Activated CD4-positive, alpha-beta T cell treated with anti-CD3 and anti-CD28 coated beads, Interleukin-2, amount 50 U/mL, for 48 hours (primary cell): ENCODE measurements at places on chromosomes 11 and 22.

- DNase-seq = no peak
Measured at GRCh38 chr11:70671083-70671482, 272.8 kb downstream of the CTTN start.

DNA sequence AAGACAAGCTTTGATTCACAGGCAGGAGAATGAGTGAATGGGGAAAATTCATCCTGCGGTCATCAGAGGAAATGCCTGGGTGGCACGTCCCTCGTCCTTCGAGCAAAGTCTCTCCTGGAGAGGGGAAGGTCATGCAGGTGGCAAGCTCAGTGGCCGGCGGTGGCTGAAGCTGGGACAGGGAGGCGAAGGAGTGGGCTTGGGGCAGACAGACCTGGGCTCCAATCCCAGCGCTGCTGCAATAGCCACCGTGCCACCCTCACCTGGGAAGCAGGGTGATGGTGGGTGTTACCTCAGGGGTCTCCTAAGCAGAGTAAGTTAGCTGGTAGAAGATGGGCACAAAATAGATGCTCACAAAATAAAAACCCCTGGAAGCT lies 22.4 kb upstream of the CACNG2 start:
- no peak for DNase-seq

GRCh38 chr11:96186806-96187205 lies 156.2 kb downstream of the MAML2 start:
- no peak for DNase-seq

GRCh38 chr11:87779276-87780067 lies 395.8 kb downstream of the RAB38 start:
- DNase-seq = no peak

DNA sequence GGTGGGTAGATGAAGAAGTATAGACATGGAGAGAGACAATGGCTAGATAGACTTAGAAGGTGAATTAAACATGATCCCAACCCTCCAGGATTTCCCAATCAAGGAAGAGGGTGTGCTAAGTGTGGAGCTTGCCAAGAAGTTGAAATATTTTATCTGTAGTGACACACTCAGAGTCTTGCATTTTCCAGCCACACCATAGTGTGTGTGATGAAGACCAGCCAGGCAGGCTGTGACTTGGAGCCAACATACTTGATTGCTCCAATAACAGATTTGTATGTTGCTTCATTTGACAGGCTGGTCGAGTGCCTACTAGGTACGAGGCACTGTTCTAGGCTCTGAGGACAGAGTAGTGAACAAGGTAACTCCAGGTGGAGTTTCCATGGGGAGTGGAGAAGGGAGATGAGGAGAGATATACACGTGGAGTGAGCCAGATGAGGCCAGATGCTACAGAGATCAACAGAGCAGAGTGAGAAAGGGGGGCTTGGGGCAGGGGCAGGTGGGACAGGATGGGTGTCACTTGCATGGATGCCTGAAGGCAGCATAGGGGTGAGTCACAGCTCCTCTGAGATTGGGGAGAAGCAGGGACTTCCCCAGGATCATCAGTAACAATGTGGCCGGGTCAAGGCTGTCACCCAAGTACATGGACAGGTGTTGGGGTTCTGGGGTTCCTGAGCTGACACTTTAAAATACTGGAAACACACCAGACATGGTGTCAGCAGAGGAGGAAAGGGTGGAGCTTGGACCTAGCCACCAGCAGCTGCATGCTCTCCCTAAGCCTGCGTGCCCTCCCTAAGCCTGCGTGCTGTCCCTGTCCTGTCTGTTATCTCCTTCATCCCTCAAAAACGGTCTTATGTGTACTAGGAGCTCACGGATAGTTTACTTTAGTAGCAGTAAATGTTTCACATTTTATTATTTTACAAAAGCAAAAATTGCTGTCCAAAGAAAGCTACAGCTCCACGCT lies 23.6 kb downstream of the PDGFB start:
- no peak for DNase-seq

GRCh38 chr11:7467652-7468051 lies 17.7 kb upstream of the OLFML1 start:
- DNase-seq = peak; percentile 5

GRCh38 chr22:23754980-23755636 lies 883 bp upstream of the VPREB3 start:
- DNase-seq = no peak

DNA sequence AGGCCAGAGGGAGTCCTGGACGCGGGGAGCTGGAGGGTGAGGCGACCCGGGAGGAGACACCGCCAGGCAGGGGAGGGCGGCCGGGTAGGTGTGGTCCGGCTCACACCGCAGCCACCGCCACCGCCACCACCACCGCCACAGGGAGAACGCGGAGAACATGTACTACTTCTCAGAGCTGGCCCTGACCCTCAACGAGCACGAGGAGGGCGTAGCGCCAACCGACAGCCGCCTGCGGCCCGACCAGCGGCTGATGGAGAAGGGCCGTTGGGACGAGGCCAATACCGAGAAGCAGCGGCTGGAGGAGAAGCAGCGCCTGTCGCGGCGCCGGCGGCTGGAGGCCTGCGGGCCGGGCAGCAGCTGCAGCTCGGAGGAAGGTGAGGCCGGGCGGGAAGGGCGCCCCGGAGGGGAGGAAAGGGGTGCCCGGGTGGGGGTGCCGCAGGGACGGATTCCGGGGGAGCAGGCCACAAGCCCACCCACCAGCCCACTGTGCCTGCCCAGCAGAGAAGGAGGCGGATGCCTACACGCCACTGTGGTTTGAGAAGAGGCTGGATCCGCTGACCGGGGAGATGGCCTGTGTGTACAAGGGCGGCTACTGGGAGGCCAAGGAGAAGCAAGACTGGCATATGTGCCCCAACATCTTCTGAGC lies 62.8 kb downstream of the MORC2 start:
- DNase-seq = no peak

- no peak for DNase-seq
Measured at GRCh38 chr11:58027341-58027740, 3.4 kb upstream of the OR6Q1 start.

DNA sequence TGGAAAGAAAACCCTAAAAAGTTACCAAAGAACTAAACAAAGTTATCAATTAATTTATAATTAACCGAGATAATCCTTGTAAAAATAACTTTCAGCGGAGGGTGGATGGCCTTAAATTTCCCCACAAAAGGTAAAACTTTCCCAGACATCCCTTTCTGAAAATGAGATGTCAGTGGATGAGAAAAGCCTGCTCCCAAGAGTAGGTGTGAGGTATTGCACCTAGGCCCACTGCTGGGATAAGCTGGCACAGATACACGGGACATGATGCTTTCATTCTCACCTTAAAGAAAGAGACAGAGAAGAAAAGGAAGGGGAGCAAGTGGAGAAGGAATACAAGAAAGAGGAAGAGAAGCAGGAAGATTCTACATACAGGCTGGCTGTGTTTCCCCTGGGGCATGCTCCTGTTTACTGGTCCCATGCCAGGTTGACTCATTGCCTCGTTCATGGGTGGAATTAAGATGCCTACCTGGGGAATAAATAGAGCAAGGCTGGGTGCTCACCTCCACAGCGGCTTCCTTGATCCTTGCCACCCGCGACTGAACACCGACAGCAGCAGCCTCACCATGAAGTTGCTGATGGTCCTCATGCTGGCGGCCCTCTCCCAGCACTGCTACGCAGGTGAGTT lies at the start of gene SCGB2A2:
SCGB2A2 (plus strand) TSS at position 505 of the 625 bp plus-strand sequence; CDS start at position 564, 59 bp downstream.
- DNase-seq = no peak

DNA sequence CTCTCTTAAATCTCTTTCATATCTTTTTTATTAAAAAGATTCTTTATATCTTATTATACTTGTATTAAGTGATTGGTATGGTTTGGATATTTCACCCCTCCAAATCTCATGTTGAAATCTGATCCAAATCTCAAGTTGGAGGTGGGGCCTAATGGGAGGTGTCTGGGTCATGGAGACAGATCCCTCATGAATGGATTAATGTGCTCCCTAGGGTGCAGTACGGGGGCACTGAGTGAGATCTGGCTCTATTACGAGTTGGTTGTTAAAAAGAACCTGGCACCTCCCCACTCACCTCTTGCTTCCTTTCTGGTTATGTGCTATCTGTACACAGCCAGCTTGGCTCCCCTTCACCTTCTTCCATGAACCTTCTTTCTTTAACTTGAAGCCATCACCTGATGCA lies 149.6 kb downstream of the CWF19L2 start:
- DNase-seq = no peak

GRCh38 chr11:105937331-105937730 lies 84.7 kb downstream of the MSANTD4 start:
- DNase-seq = no peak

DNA sequence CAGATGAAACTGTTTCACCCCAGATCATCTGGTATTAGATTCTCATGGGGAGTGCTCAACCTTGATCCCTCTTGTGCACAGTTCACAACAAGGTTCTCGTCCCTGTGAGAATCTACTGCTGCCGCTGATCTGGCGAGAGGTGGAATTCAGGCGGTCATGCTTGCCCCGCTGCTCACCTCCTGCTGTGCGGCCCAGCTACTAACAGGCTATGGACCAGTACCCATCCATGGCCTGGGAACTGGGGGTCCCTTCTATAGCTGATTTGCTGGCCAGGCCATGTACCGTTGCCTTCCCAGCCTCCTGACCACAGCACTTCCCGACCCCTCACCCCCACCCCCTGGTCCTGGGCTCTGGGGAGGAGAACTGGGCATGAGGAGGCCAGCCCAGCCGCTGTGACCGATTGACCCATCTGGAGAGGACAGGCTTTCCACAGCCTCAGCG lies 2.6 kb downstream of the PHLDA2 start:
- no peak for DNase-seq

GRCh38 chr11:126878913-126879482 lies 121.6 kb downstream of the KIRREL3 start:
- DNase-seq = no peak

DNA sequence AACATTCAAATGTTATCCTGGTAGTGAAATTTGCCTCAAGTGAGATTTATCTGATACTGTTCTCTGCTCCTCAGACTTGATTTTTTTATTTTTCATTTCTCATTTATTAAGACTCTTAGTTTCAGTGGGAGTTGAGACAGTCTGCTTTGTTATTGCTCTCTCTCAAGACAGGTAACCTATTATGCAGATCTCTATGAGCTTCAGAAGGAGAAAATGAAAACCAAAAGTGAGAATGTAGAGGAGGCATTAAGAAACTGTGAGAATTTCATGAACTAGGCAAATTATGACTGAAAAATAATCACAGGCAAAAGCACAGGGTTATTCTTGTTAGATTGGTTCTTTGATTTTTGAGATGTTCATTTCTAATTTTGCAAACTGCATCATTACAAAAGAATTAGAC lies 290.0 kb upstream of the CHORDC1 start:
- DNase-seq = no peak

DNA sequence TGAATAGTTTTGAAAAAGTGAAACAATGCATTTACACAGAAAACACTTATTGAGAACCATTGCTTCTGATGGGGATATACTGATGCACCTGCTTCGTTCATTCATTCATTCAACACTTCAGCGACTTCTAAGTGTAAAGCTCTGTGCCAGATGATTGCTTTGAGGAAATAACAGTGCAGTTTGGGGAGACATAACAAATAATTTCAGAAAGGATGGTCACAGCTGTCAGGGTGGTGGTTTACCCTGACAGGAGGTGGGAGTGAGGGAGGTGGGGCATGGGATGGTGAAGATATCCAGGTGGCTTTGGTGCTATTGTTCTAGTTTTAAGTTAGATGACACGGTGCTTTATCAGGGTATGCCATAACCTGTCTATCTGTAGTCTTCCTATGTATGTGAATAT lies 344.1 kb downstream of the LARGE1 start:
- DNase-seq = no peak

DNA sequence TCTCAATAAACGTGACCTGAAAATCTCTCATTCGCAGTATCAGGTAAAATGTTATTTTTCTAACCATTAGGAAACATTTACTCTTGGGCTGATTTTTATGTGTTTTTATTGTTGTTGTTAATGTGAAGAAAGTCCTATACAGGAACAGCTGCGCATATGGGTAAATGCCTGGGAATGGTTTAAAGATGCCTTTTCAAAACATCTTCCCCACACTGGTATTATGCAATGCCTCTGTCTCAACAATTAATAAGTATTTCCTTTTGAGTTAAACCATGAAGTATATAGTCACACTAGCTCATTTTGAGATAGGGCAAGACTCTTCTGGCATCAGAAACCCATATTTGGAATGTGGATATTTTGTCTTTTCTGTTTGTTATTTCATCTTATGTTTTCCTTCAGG lies 13.7 kb upstream of the LIN7C start:
- DNase-seq = no peak

GRCh38 chr11:122979103-122979814 lies 2.4 kb downstream of the BSX start:
- DNase-seq = no peak

GRCh38 chr11:116505298-116506262 lies 267.2 kb downstream of the BUD13 start:
- no peak for DNase-seq

GRCh38 chr11:20111871-20112270 lies 48.4 kb downstream of the DBX1 start:
- DNase-seq = no peak

DNA sequence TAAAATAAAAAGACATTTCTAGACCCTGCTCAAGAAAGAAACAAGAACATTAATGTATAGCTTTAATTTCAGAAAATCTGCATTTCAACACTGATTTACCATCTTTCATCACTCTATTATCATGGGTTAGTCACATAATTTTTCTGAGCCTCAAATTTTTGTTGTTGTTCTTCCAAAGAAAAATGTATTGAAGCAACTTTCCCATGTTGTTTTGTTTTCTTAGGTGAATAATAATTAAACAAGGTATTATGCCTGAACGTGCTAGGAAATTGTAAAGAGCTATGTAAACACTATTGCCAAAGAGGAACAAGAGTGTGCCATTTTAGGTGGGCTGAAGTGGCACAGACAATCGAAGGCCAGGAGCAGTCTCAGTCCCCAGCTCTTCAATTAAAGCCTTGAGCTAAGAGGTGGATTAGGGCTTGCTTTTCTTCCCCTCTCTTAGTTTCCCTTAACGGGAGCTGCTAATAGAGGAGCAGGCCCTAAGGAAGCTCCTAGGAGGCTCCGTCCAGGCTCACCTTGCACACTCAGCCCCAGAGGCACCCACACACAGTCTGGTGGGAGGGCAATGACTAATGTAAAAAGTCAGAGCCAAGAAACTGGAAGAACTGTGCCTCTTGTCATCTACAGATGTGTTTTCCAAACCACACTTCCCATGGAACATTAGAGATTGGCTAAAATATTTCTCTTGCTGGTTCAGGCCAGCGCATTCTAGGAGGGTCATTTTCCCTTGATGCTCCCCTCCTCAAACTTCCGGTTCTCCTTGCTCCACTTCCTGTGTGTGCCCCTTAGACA lies 8.8 kb upstream of the UBASH3B start:
- no peak for DNase-seq

DNA sequence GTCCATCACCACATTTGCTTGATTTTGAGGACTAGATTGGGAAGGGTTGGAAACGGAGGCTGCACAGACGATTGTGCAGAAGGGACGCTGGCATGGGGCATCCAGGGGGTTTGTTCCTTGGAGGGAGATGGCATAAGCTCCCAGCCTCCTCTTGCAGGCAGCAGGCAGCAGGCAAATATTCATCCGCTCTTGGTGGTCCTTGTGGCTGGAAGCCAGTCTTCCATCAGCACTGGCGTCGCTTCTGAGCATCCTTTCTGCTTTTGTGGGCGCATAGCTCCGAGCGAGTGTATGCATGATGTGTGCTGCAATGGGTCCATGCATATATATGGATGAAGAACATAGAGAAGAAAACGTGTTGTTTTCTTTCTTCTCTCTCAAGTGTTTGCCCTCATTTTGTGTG lies 166.1 kb upstream of the NTM start:
- no peak for DNase-seq
